Activated naive CD4-positive, alpha-beta T cell treated with anti-CD3 and anti-CD28 coated beads, Interleukin-2, amount 50 U/mL, for 72 hours (primary cell): ENCODE measurements at places on chromosomes 3 and 15.

DNA sequence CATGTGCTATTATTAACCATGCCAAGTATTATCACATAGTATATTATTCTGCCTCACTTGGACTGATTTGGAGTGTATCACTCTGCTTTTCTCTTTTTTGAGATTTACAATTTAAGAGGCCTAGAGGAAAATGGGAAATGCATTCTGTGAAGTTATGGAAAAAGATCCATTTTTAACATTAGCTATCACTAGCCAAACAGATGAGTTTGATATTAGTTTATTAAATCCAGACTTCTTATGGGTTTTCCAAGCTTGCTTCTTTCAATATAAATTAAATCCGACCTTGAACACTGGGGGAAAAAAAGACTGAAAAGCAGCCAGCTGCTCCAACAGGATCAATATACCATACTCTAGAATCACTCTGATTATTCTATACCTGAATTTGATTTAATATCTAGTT, 30.1 kb upstream of the PLOD2 start:
- DNase-seq: no peak

- DNase-seq: no peak
Observed at GRCh38 chr3:27726240-27726639, 4.1 kb upstream of the EOMES start.

- DNase-seq: no peak
Observed at GRCh38 chr3:66361356-66361755, 139.5 kb downstream of the LRIG1 start.

- no peak for DNase-seq
Observed at GRCh38 chr3:196216089-196216564, at the start of gene SLC51A. SLC51A (plus strand) TSS chr3:196216534; CDS start chr3:196216713, 179 bp downstream.

- no peak for DNase-seq
Observed at GRCh38 chr3:152334761-152335160, 66.0 kb downstream of the MBNL1 start.

- DNase-seq: no peak
Observed at GRCh38 chr15:70375586-70375985, 277.9 kb upstream of the TLE3 start.

DNA sequence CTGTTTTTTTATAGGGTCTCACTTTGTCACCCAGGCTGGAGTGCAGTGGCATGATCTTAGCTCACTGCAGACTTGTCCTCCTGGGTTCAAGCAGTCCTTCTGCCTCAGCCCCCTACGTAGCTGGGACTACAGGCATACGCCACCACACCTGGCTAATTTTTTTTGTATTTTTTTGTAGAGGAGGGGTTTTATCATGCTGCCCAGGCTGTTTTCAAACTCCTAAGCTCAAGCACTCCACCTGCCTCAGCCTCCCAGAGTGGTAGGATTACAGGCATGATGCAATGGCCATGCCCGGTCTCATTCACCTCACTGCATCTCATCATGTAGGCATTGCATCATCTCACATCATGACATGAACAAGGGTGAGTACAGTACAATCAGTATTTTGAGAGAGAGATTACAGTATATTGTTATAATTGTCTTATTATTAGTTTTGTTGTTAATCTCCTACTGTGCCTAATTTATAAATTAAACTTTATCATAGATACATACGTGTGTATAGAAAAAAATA, 74.3 kb upstream of the EOMES start:
- DNase-seq: no peak

GRCh38 chr15:64521726-64522164, 61.4 kb downstream of the ZNF609 start:
- DNase-seq: no peak
